Esophagus squamous epithelium (tissue), 5 donors: ENCODE measurements at places on chromosomes 7 and 10. TPM values are rescaled to one million over a fixed set of nuclear protein-coding genes. Genes with fewer than 3 reads are reported as not detected.

SCART1 gene
- total RNA-seq: 0.06 TPM

DRGX gene
- total RNA-seq: not detected

TMEM236 gene
- 0.04 TPM for total RNA-seq

HSPA12A gene
- total RNA-seq: 5.9 TPM

MAT1A gene
- 0.15 TPM for total RNA-seq

SRGN gene
- total RNA-seq: 64.1 TPM

GDF2 gene
- not detected for total RNA-seq

DNA sequence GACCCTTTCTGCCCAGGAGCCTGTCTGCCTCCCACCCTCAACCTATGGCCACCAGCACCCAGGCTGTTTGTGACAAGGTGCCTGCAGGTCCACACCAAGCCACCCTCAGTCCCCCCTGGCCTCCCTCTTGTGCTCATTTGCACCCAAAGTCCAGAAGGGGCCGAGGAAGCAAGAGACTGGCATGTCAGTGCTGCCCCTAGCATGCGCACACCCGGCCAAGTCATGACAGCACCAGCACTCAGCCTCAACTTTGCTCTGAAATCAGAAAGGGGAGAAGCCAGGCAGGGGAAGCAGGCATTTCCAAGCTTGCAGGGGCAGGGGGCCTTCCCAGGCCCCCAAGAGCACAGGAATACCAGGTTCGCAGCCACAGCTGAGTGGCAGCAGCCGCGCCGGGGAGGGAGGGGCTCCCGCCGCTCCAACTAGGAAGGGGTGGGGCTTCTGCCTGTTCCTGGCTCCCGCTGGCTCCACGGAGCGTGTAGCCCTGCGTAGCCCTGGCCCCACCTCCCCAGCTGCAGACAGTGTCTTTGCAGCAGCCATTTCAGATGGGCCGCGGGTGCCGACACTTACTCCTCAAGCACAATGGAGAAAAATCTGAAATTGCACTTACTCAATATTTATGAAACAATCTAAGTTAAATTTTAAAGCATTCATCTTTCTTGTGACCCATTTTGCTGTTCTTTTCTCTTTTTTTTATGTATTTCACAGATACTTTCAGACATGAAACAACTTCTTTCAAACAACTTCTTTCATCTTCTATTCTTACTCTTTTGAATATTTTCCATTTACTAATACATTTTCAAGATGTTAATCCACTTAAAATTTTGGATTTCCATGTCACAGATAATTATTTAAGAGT lies 54.9 kb upstream of the ABCB5 start:
- no peak overlapping the region for H3K27ac ChIP-seq
- no peaks in the 10 kb centered on the region for H3K27me3 ChIP-seq
- no peaks in the 10 kb centered on the region for H3K36me3 ChIP-seq
- no peak overlapping the region for H3K4me3 ChIP-seq
- no peaks in the 10 kb centered on the region for H3K4me1 ChIP-seq
- DNase-seq: no peak

- H3K36me3 ChIP-seq: no peaks in the 10 kb centered on the region
- no peak within 1 kb of the TSS for H3K27ac ChIP-seq
- H3K27me3 ChIP-seq: no peaks in the 10 kb centered on the region
- no peak for DNase-seq
- H3K4me3 ChIP-seq: peak within 1 kb of the TSS; percentile 23
Measured at GRCh38 chr7:111090846-111091245, at the start of gene LRRN3. Gene LRRN3, plus strand, starts transcription at chr7:111091127. Its CDS starts 31,646 bp downstream, at chr7:111122773.

GRCh38 chr7:98509836-98510235 lies 107.2 kb upstream of the NPTX2 start:
- no peaks in the 10 kb centered on the region for H3K4me1 ChIP-seq
- H3K4me3 ChIP-seq: no peak overlapping the region
- H3K36me3 ChIP-seq: no peaks in the 10 kb centered on the region
- no peak overlapping the region for H3K27ac ChIP-seq

GRCh38 chr10:71371750-71372166 lies 25.0 kb upstream of the CDH23 start:
- H3K4me1 ChIP-seq: peaks cover 1% of the 10 kb centered on the region
- no peaks in the 10 kb centered on the region for H3K36me3 ChIP-seq
- no peaks in the 10 kb centered on the region for H3K27me3 ChIP-seq
- no peak overlapping the region for H3K27ac ChIP-seq
- DNase-seq: no peak
- H3K4me3 ChIP-seq: no peak overlapping the region

DNA sequence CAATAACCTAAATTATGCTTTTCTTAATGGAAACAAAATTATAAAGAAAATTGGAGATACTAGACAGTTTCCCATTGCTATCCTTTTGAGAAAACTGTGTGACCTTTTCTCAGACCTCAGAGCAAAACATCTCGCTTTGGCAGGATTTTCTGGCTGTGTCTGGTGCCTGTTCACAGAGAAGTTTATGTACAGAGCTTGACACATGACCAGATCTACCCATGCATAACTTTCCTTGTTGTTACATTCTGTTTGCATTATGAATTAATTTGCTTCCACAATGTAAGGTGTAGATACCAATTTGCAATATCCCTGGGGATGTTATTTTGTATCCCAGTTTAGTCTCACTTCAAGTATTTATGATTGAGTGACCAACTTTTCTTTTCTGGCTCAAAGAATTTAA lies 565.0 kb downstream of the XPNPEP1 start:
- no peak overlapping the region for H3K27ac ChIP-seq
- DNase-seq: no peak
- no peak overlapping the region for H3K4me3 ChIP-seq
- H3K36me3 ChIP-seq: no peaks in the 10 kb centered on the region
- no peaks in the 10 kb centered on the region for H3K4me1 ChIP-seq

DNA sequence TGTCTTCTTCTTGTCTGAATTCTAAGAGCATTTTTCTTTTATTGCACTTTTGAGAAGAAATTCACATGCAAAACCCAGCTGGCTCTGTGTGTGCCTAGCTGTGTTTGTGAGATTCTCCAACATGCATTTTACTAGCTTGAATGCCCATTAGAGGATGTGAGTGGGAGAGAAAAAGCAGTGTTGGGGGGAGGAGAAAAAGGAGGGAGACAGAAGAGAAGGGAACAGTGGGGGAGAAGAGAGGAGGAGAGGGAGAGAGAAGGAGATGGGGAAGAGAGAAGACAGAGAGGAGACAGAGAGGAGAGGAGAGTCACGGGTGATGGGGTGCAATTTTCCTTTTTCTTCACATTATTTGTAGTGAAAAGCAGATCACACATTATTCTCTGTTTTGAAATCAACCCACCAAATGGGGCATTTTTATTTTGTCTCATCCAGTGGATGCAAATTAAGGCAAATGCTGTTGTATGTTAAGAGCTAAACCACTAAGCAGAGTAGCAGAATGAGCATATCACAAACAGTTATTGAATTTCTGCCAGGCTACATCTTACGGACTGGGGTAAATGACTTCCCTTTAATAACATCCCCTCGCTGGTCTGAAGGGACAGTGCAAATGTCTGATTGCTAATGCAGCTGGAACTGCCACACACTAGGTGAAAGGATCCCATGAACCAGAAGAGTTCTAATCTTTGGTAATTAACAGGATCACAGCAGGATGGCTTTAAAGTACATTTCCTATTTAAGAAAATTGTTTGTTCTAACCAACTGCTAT lies 849 bp downstream of the LRRN3 start:
- no peaks in the 10 kb centered on the region for H3K4me1 ChIP-seq
- no peaks in the 10 kb centered on the region for H3K27me3 ChIP-seq
- H3K36me3 ChIP-seq: no peaks in the 10 kb centered on the region
- no peak for DNase-seq
- no peak overlapping the region for H3K27ac ChIP-seq

DNA sequence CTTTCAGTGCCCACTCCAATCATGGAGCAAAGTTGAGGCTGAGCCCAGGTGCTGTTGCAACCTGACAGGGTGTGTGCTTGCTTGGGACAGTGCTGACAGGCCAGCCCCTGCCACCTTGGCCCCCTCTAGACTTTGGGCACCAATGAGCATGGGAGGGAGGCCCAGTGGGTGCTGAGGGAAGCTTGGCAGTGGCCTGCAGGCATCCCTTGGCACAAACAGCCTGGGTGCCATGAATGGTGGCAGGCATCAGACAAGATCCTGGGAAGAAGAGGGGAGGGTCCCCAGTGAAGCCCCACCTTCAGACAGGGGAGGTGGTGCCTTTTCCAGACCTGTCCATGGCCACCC lies 214.0 kb downstream of the GPR158 start:
- DNase-seq: no peak
- no peaks in the 10 kb centered on the region for H3K27me3 ChIP-seq
- no peaks in the 10 kb centered on the region for H3K36me3 ChIP-seq
- no peaks in the 10 kb centered on the region for H3K4me1 ChIP-seq

DNA sequence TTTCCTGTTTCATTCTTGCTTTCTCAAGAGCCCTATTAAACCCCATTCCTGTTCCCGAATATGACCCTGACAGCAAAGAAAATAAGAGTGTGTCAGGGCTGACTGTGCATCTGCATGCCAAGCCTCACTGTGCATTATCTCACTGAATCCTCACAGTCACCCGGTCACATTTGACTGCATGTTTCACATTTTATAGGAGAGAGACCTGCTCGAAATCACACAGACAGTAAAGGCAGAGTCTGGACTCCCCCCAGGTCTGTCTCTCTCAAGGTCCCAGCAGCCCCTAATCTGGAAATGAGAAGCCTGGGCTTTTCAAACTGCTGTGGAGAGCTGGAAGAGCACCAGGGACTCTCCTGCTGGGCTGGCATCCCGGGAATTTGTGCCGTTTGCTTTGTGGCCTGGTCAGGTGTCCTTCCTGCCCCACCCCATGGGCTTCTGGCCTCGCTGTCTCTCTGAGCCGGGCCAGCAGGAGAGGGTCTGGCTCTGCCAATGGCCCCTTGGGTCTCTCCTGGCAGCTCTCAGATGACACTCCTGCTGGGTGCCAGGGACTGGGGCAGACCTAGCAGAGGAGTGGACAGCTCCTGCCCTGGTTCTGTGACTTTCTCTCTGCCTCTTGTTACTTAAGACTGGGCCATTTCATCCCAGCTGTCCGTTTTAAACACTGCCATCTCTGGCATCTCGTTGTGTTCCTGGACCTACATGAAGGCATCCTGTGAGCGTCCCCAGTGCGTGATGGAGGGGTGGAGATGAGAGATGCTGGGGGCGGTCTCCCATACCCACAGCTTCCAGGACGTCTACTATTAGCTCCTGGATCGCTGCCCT lies 173.6 kb downstream of the ARHGAP12 start:
- H3K27ac ChIP-seq: no peak overlapping the region
- H3K4me3 ChIP-seq: no peak overlapping the region
- H3K4me1 ChIP-seq: peaks cover 10% of the 10 kb centered on the region
- no peaks in the 10 kb centered on the region for H3K36me3 ChIP-seq

- DNase-seq: no peak
- H3K4me3 ChIP-seq: no peak overlapping the region
- H3K36me3 ChIP-seq: no peaks in the 10 kb centered on the region
- no peaks in the 10 kb centered on the region for H3K4me1 ChIP-seq
- no peaks in the 10 kb centered on the region for H3K27me3 ChIP-seq
- H3K27ac ChIP-seq: no peak overlapping the region
Measured at GRCh38 chr10:104657457-104657856, 16.4 kb downstream of the SORCS3 start.

DNA sequence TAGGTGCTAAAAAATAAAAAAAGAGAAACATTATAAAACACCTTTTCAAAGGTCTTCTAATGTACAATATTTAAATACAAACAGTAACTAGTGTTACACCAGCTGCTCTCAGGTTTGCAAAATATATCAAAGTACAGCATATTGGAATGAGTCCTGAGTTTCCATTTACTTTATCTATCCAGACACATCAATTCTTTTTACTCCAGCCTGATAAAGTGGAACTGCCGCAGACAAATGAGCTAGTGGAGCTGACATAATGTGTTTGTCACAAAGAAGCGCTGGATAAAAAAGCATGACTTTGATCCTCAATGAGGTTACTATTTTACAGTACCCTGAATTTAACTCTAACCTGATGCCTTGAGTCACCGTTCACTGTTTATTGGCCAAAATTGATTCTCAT lies 1243.1 kb downstream of the GATA3 start:
- no peaks in the 10 kb centered on the region for H3K36me3 ChIP-seq
- H3K27me3 ChIP-seq: no peaks in the 10 kb centered on the region
- H3K4me1 ChIP-seq: no peaks in the 10 kb centered on the region
- no peak overlapping the region for H3K4me3 ChIP-seq

DNA sequence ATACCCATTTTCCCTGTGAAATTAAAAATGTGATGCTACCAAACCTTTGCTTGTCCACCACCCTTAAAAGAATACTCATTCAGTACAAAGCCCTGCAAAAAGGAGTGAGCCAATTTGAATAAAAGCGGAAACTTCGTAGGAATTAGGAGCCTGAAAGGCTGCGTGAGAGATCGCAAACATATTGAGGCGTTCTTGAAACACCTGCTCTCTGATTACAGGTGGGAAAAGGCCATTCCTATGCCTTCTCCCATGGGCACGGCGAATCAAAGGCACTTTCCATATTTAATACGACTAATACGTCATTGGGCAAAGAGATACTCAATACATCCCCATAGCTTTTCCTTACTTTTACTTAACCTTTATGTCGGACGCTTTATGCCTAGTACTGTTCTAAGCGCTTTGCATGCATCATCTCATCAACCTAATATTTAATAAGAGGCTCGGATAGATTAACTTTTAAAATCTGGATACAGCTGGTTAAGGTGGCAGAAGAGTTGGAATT lies 30.9 kb upstream of the KMT2E start:
- H3K36me3 ChIP-seq: no peaks in the 10 kb centered on the region
- no peaks in the 10 kb centered on the region for H3K27me3 ChIP-seq
- peaks cover 53% of the 10 kb centered on the region for H3K4me1 ChIP-seq
- peak overlapping the region; percentile 99 for H3K27ac ChIP-seq

DNA sequence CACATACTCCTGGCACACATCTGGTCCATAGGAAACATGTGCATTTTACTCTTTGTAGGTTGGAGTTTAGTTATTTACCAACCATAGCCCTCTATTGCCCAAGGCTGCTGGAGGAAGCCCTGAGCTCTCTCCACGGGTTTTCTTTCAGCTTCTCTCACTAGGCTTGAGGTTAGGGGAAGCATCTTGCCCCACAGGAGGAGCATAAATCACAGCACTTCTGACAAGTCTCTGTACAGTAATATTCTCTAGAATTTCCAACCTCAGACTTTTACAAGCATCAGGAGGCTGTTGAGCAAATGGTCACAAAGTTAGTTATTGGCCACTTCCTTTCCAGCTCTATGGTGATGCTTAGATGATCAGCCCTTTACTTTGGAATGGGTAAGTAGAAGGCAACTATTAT lies 122.9 kb upstream of the GLI3 start:
- no peak overlapping the region for H3K27ac ChIP-seq
- no peak overlapping the region for H3K4me3 ChIP-seq
- H3K4me1 ChIP-seq: no peaks in the 10 kb centered on the region

- H3K27ac ChIP-seq: no peak overlapping the region
- no peak for DNase-seq
- no peak overlapping the region for H3K4me3 ChIP-seq
- H3K36me3 ChIP-seq: no peaks in the 10 kb centered on the region
- peaks cover 2% of the 10 kb centered on the region for H3K4me1 ChIP-seq
Measured at GRCh38 chr7:12764458-12764891, 77.0 kb downstream of the ARL4A start.

DNA sequence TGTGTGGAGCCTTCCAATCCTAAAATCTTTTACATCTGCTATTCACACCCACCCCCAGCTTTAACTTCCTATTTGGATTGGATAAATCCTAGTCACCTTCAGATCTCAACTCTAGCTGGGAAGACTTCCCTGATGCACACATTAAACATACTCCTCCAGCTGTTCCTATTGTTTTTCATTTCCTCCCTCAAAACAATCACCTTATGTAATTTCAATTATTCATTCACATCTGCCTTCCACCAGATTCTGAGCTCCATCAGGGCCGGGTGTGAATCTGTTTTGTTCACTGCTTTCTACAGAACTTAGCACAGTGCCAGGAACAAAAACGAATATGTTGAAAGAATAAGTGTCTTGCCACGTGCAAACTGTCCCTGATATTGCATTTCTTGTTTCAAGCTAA lies 497.4 kb downstream of the PLXDC2 start:
- no peak overlapping the region for H3K27ac ChIP-seq
- H3K36me3 ChIP-seq: no peaks in the 10 kb centered on the region
- H3K4me3 ChIP-seq: no peak overlapping the region
- H3K27me3 ChIP-seq: no peaks in the 10 kb centered on the region
